ENCODE measurements at places on chromosomes 16 and 17. TPM values are rescaled to one million over a fixed set of nuclear protein-coding genes. Genes with fewer than 3 reads are reported as not detected.

Gene PMP22
- 317 TPM for total RNA-seq

Gene ADAM11
- 0.15 TPM for total RNA-seq

Gene TP53TG3
- not detected for total RNA-seq

Gene SYCE1L
- total RNA-seq: not detected

Gene KCNH4
- 0.17 TPM for total RNA-seq

Gene HOXB8
- not detected for total RNA-seq

Gene SYNGR3
- total RNA-seq: 0.52 TPM

Gene DPEP3
- not detected for total RNA-seq

GRCh38 chr17:64732336-64733006, 70.4 kb upstream of the SMURF2 start:
- H3K27me3 ChIP-seq: no peaks in the 10 kb centered on the region
- H3K36me3 ChIP-seq: no peaks in the 10 kb centered on the region
- H3K4me1 ChIP-seq: no peaks in the 10 kb centered on the region
- DNase-seq: peak; percentile 68
- H3K4me3 ChIP-seq: no peak overlapping the region

DNA sequence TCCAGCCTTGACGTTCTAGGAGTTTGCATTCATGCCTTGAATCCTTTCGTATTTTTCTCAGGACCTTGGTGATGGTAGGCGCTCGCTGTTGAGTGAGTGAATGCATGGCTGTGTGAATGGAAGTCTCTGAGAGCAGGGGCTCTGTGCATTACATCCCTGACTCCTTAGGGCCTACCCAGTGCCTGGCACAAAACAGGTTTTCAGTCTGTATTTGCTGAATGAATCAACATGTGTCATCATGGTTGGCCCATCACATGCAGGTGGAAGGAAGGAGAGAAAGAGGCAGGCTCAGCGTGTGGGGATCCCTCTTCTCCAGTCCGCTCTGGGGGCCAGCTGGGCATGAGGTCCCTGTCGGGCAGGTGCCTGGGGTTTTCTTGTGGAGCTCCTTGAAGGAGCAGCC, 8.7 kb downstream of the RAP1GAP2 start:
- no peak overlapping the region for H3K27ac ChIP-seq
- no peaks in the 10 kb centered on the region for H3K27me3 ChIP-seq
- DNase-seq: no peak
- H3K36me3 ChIP-seq: no peaks in the 10 kb centered on the region

DNA sequence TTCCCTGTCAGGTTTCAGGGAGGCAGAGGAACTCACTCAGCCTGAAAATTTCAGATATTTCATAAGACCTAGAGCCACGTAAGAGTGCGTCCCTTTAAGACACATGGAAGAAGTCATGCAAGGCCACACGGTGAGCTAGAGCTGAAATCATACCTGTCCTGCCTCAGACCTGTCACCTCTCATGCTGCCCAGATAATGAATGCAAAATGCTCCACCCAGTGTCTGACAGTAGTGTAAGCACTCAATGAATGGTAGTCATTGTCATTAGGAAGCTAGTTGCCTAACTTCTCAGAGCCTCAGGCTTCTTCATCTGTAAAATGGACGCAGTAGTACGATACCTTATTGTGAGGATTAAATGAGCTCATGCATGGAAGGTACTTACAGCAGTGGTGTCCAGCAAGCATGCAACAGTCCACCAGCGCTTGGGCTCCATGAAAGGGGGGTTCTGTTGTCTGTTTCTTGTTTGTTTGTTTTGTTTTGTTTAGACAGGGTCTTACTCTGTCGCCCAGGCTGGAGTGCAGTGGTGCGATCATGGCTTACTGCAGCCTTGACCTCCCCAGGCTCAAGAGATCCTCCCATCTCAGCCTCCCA, 60.7 kb downstream of the WSB1 start:
- no peaks in the 10 kb centered on the region for H3K27me3 ChIP-seq
- H3K36me3 ChIP-seq: no peaks in the 10 kb centered on the region
- peak overlapping the region; percentile 87 for H3K27ac ChIP-seq

DNA sequence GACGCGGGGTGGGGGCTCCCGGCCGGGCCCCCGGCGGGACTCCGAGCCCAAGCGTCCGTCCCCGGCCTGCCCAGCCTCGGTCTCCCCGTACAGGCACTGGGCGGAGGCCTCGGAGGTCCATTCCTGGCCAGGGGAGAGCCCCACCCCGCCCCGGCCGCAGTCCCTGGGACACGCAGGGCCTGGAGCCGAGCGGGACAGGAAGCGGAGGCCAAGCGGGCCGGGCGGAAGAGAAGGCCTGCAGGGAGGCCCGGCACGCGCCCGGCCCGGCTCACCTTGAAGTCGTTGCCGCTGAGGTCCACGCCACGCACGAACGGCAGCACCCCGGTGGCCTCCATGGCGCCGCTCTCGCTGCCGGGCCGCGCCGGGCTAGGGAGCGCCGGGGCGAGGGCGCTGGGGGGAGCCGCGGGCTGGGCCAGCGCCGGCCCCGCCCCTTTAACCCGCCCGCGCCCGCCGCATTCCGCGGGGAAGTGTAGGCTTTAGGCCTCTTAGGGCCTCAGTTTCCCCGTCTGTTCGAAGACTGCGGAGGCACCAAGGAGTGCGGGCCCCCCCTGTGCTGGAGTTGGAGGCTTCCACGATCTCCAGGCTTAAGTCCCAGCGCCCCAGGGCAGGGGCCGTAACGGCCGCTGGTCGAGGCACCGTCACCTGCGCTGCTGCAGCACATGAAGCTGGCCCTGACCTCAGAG, at the start of gene FLII:
Gene FLII (minus strand): TSS at position 383 of the 683 bp plus-strand sequence. CDS start 48 bp downstream, at position 335.
- H3K4me1 ChIP-seq: peaks cover 58% of the 10 kb centered on the region
- no peak for DNase-seq
- H3K27ac ChIP-seq: peak within 1 kb of the TSS; percentile 100
- peak within 1 kb of the TSS; percentile 98 for H3K4me3 ChIP-seq
- no peaks in the 10 kb centered on the region for H3K27me3 ChIP-seq

DNA sequence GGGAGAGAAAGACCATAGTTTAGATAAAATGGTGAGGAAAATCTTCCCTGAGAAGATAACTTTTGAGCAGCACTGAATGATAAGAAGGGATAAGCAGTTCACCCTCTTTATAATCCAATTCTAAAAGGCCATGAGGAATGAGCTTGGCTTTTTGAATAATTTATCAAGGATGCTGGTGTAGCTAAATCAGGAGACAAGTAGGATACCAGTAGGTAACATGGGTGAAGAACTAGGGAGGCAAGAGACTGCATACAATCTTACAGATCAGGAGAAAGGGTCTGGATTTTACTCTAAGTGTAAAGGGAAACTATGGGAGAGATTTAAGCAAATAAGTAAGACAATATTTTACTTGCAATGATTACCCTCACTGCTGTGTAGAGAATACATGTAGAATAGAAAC, 60.7 kb downstream of the MED13 start:
- no peaks in the 10 kb centered on the region for H3K36me3 ChIP-seq
- H3K27ac ChIP-seq: no peak overlapping the region
- DNase-seq: no peak
- H3K27me3 ChIP-seq: no peaks in the 10 kb centered on the region

- no peak overlapping the region for H3K4me3 ChIP-seq
- H3K27ac ChIP-seq: no peak overlapping the region
- no peak for DNase-seq
- no peaks in the 10 kb centered on the region for H3K27me3 ChIP-seq
- H3K4me1 ChIP-seq: no peaks in the 10 kb centered on the region
These were observed 21.0 kb upstream of the DDX52 start for GRCh38 chr17:37664214-37664613.

GRCh38 chr17:48295362-48296288, 134.4 kb downstream of the SKAP1 start:
- no peak overlapping the region for H3K4me3 ChIP-seq
- H3K27ac ChIP-seq: peak overlapping the region; percentile 19
- H3K4me1 ChIP-seq: peaks cover 10% of the 10 kb centered on the region
- H3K27me3 ChIP-seq: no peaks in the 10 kb centered on the region
- no peak for DNase-seq
- H3K36me3 ChIP-seq: no peaks in the 10 kb centered on the region

- no peak for DNase-seq
- no peak overlapping the region for H3K4me3 ChIP-seq
- no peak overlapping the region for H3K27ac ChIP-seq
- H3K4me1 ChIP-seq: peaks cover 4% of the 10 kb centered on the region
These were observed 43.4 kb upstream of the CA10 start for GRCh38 chr17:52201767-52202519.

- peak overlapping the region; percentile 74 for H3K4me3 ChIP-seq
- no peaks in the 10 kb centered on the region for H3K36me3 ChIP-seq
- no peak for DNase-seq
- H3K27me3 ChIP-seq: peaks cover 1% of the 10 kb centered on the region
These were observed 27.2 kb upstream of the ST6GALNAC1 start for GRCh38 chr17:76670718-76671122.

DNA sequence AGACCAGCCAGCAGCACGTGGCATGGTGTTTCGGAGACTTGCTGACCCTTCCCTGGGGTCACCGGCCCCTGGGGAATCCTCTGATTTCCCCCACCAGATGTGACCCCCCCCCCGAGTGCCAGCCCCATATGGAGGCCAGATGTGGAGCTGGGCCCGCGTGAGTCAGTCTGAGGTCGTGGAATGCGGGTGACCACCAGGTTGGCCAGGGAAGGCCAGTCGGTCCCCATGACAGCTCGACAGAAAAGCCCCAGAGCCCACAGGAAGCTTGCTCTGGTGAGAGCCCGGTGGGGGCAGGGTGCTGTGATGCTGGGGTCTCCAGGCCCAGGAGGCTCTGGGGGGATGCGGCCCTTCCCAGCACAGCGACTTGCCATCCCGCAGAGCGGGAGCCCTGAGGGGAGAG, 209.0 kb downstream of the NTN1 start:
- no peak overlapping the region for H3K4me3 ChIP-seq
- H3K4me1 ChIP-seq: no peaks in the 10 kb centered on the region
- H3K27me3 ChIP-seq: no peaks in the 10 kb centered on the region
- H3K27ac ChIP-seq: no peak overlapping the region
- H3K36me3 ChIP-seq: no peaks in the 10 kb centered on the region

GRCh38 chr17:80446645-80447405, 29.6 kb downstream of the NPTX1 start:
- H3K36me3 ChIP-seq: no peaks in the 10 kb centered on the region
- no peak overlapping the region for H3K4me3 ChIP-seq
- no peak for DNase-seq

- DNase-seq: no peak
- H3K36me3 ChIP-seq: no peaks in the 10 kb centered on the region
- no peak overlapping the region for H3K4me3 ChIP-seq
- H3K4me1 ChIP-seq: no peaks in the 10 kb centered on the region
- H3K27ac ChIP-seq: no peak overlapping the region
These were observed 67.6 kb upstream of the CACNG5 start for GRCh38 chr17:66767154-66767933.

DNA sequence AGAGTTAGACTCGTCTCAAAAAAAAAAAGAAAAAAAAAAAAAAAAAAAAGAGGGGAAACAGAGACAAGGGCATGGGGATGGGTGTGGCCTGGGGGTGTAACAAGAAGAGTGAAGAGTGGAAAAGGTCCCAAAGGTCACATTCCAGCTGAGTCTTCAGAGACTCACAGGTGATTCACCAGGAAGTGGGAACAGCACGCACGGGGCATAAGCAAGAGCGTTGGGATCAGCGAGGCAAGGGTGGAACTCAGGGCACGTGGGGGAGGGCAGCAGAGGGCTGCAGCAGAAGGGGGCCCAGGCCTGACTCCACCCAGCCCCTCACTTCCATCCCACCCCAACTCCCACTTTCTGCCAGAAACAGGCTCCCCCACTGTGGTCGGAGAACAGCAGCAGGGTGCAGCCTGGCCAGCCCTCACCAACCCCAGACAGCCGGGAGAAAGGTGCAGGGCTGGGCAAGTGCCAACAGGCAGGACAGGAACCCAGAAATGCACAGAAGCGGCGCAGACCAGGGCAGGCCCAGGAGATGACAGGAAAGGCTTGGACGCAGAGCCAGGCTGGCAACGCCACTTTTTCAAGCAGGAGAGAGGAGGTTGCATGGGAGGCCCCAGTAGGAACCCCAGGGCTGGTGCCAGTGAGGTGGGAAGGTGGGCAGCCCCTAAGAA, 3.3 kb downstream of the MEAK7 start:
- H3K27ac ChIP-seq: no peak overlapping the region
- no peak for DNase-seq
- no peak overlapping the region for H3K4me3 ChIP-seq
- H3K27me3 ChIP-seq: no peaks in the 10 kb centered on the region
- peaks cover 10% of the 10 kb centered on the region for H3K4me1 ChIP-seq
- H3K36me3 ChIP-seq: no peaks in the 10 kb centered on the region

GRCh38 chr16:19876501-19877059, 8.1 kb downstream of the GPRC5B start:
- DNase-seq: no peak
- H3K27ac ChIP-seq: peak overlapping the region; percentile 92
- no peaks in the 10 kb centered on the region for H3K27me3 ChIP-seq
- H3K4me3 ChIP-seq: no peak overlapping the region
- peaks cover 11% of the 10 kb centered on the region for H3K36me3 ChIP-seq

DNA sequence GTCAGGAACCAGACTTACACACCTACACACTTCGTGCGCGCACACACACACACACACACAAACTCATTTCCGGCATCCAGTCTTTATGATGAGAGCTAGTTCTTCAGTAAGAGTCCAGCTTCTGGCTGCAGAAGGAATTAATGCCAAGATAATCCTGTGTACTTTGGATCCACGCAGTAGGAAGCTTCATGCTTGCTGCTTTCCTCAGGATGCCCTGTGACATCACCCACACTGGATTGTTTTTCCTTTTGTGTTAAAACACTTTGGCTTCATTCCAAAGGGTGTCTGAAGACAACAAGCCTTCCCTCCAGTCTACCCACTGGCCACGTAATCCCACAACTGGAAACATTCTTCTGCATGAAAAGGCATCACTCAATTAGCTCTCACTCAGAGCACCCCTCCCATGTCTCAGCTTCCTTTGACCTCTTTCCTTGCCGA, 35.4 kb downstream of the KCNJ16 start:
- no peaks in the 10 kb centered on the region for H3K27me3 ChIP-seq
- no peak overlapping the region for H3K4me3 ChIP-seq
- peak overlapping the region; percentile 50 for H3K27ac ChIP-seq
- peaks cover 14% of the 10 kb centered on the region for H3K4me1 ChIP-seq
- DNase-seq: no peak
- H3K36me3 ChIP-seq: no peaks in the 10 kb centered on the region

DNA sequence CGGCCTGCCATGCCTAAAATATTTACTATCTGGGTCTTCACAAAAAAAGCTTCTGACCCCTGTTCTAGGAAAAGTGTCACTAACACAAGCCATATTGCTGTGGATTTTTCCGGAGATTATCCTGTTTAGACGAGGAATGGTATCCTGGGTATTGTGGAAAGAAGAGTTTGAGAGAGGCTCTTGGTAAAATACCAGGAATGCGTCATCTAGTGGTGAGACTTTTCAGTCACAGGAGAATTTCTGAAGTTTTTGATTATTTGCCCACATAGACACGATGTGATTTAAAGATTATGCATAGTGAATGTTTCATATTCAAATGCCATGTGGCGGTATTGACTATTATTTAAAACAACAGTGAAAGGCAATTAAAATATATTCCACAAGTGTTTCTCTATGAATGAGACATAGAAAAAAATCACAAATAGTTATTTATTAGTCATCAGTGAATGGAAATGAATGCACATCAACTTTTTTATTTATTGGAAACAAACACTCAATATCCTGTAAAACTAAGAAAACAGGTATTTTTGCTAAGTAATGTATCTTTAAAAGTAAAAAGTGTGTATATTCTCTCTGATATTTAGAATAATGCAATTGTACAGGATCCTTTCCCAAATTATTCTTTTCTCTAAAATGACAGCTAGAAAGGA, 7.8 kb downstream of the KRT28 start:
- H3K36me3 ChIP-seq: no peaks in the 10 kb centered on the region
- no peak overlapping the region for H3K27ac ChIP-seq
- no peaks in the 10 kb centered on the region for H3K27me3 ChIP-seq
- no peak for DNase-seq
